DMS 273 treated with DMSO at 0.1 percent for 48 hours (cell line): ENCODE measurements at places on chromosomes 13 and 19.

- DNase-seq: no peak
Observed at GRCh38 chr13:89279374-89279773, 1608.2 kb downstream of the SLITRK5 start.

DNA sequence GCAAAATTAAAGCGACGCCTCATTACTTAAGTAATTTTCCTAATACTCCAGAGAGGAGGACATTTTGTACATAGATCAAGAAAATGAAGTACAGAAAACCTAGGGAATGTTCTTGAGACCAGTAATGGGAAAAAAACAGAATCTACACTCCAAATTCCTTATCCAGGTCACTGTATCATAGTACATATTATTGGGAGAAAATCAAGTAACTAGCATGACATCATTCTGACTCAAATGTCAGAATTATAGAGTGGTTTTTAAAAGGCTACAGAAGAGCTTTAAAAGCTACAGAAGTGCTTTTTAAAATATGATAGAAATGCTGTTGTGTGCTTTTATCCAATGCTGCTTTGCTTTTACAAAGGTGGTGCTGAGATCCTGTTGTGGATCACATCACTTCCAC is 86.3 kb upstream of the SLC15A1 start:
- no peak for DNase-seq

GRCh38 chr19:50926144-50926543 is 14.9 kb upstream of the KLK4 start:
- no peak for DNase-seq

DNA sequence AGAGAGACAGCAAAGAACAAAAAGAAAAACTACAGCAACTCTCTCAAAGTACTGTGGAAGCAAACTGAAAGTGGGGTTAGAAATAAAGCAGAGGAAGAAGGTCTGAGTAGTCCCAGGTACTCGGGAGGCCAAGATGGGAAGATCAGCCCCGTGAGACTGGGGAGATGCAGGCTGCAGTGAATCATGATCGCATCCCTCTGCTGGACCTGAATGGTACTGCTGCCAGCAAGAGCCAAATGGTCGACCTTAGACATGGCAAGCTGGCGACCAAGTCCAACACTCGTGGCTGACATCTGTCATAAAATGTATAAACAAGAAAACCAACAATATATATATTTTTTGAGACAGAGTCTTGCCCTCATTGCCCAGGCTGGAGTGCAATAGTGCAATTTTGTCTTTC is 33.7 kb upstream of the ZNF724 start:
- peak; percentile 5 for DNase-seq

DNA sequence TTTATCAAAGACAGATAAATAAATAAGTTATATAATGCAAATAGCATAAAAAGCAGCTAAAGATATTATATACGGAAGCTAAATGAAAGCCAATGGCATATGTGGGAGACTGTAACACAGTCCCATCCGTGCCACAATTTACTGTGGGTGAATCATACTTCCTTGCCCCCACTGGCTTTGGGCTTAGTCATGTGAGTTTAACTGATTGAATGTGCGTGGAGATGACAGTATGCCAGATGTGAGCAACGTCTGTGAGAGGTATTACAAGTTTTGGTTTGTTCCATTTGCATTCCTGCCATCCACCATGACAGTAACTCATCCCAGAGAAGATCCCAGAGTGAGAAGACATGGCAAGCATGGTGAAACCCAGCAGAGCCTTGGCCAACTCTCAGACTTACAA is 340.0 kb downstream of the SUCLA2 start:
- DNase-seq: no peak

DNA sequence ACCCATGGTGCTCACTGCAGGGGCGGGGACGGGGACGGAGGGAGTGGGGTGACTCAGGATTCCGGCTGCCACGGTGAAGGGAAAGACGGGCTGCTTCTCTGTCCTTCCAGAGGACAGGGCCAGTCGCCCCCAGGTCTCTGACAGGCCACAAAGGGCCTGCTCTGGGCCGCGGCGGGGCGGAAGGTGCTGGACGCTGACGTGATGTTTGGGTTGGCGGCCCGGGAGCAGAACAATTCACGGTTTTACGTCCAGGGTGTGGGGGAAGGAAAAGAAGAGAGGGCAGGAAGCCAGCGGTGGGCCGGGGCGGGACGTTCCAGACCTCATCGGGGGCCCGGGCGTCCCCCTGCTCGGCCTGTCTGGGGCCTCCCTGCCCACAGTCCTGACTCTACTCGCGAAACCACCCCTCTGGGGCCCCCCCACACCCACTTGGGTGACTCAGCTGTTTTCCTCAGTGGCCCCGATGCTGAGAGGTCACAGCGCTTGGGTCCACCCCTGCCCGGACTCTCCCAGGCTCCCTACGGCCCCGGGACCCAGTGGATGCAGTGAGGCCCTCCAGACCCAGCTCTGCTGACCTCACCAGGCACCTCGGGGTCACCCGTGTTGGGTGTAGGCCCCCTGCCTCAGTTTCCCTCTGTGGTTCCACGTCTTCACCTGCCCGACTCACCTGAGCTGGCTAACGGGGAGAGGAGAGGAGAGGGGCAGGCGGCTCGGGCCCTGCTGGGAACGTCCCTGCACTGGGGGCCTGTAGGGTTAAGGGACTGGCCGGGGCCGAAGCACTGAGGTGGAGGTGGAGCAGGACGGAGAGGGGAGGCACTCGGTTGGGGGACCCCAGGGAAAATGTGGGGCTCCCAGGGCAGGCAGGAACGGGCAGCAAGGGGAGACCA is 29.2 kb downstream of the PIP5K1C start:
- DNase-seq: no peak

- no peak for DNase-seq
Observed at GRCh38 chr19:5984600-5984999, 6.7 kb upstream of the RANBP3 start.

DNA sequence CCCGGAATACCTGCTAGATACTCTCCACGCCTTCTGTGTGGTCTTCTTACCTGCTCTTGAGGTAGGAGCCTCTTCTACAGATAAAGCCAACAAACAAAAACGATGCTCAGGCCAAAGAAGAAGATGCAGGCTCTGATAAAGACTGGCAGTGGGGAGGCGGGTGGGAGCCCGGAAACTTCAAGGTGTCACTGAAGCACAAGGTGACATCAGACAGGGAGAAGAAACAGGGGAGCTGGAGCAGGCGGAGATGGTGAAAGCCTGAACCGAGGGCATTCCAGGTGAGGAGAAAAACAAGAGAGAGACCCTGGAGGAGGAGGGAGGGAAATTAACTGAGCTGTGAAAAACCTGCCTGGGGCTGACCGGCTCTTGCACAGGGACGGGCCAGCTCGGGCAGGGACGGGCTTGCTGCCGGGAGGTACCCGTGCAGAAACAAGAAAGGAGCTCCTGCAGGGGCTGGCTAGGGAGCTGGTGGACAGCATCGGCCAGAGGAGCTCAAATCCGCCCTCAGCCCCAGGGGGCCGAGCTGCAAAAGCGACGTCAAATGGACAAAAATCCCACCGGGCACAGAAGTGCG is 19.0 kb downstream of the GNG7 start:
- DNase-seq: no peak

GRCh38 chr13:27847669-27848068 is 55.4 kb downstream of the GSX1 start:
- no peak for DNase-seq

GRCh38 chr13:50588491-50589130 is 254.9 kb downstream of the DLEU7 start:
- no peak for DNase-seq

DNA sequence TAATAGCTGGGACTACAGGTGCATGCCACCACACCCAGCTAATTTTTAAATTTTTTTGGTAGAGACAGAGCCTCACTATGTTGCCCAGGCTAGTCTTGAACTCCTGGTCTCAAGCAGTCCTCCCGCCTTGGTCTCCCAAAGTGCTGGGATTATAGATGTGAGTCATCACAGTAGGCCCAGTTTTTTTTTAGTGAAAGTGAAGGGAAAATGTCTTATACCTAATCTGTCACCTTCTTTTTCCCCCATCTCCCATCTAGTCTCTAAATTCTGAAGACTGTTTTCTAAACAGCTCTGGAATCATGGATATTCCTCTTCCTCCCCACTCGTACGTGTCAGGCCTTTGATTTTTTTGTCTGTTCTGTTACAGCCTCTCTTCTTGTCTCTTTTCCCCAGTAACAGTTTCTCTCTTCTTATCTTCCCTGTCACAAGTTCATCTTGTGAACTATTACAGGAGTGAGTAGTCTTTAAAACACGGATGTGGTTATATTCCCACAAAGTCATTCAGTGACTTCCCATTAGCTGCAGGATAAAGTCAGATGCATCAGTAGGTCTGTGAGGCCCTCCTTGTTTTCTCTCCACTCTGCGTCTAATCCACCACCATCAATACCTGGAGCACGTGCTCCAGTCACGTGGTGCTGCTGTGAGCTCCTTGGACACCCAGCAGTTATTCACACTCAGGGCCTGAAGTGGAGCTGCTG is 2.9 kb downstream of the CDC16 start:
- DNase-seq: no peak

- DNase-seq: no peak
Observed at GRCh38 chr13:79901336-79901735, 420.4 kb downstream of the NDFIP2 start.

DNA sequence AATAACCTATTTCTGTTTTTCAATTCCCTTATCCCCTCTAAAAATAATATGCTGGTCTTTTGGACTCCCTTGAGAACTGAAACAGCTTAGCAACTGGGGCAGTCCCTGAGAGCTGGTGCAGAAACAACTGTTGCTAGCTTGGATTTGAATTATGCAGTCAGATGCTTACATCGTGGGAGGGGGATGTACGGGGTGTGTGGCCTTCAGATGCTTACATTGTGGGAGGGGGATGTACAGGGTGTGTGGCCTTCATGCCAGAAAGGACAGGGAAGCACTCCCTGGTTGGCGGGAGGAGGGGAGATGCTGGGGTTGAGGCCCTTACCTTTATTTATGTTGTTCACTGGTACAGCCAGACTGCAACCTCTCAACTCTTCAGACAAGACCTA is 25.6 kb downstream of the LRCH1 start:
- no peak for DNase-seq

DNA sequence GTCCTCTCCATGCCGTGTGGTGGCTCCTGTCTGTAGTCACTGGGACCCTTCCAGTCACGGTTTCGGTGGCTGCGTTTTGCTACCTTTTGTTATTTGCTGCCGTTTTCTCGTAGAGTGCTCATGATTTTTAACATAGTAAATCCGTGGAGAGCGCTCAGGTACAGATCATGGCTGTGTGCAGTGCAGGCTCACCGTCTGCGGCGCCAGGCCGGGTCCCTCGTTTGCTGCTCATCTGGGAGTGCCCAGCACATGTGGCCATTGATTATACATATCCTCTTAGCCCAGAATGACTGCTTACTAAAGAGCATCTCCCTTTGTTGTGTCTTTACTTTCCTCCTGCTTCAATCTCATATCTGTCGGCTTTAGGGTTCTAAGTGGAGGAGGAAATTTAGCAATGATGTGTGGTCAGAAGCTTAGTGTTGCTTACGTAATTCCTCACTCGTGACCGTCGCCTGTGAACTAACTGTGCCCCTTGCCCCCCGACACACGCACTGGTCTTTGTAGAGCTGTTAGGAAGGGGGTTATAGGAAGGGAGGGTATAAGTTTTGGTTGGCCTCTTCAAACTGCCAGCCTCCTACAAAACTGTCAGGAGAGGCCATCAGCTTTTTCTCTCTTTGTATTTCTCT is 31.8 kb downstream of the TFDP1 start:
- no peak for DNase-seq

DNA sequence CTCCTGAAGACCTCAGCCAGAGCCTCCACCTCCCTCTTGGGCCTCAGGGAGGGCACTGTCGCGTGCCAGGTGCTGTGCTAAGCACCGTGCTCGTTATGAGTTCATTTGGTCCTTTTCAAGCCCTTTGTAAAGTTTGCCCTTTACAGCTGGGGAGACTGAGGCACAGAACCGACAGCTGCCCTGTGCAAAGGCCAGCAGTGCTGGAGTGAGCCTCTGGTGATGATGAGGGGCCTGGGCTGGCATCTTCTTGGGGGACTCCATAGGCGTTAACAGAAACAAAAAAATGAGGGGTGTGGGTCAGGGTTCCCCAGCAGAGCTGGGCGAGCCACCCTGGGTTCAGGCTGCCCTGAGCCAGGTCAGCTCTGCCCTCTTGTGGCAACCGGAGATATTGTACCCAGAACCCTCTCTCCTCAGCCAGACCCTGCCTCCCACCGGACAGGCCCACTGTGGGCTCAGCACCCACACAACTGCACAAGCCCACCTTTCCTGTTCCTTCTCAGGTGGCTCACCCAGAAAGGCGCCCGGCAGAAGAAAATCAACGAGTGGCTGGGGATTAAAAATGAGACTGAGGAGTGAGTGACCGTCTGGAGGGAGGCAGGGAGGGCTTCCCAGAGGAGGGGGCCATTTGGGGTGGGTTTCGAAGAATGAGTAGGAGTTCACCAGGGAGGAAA is 5.5 kb upstream of the IFI30 start:
- no peak for DNase-seq
